ENCODE measurements at places on chromosomes 4 and X. TPM values are rescaled to one million over a fixed set of nuclear protein-coding genes. Genes with fewer than 3 reads are reported as not detected.

DNA sequence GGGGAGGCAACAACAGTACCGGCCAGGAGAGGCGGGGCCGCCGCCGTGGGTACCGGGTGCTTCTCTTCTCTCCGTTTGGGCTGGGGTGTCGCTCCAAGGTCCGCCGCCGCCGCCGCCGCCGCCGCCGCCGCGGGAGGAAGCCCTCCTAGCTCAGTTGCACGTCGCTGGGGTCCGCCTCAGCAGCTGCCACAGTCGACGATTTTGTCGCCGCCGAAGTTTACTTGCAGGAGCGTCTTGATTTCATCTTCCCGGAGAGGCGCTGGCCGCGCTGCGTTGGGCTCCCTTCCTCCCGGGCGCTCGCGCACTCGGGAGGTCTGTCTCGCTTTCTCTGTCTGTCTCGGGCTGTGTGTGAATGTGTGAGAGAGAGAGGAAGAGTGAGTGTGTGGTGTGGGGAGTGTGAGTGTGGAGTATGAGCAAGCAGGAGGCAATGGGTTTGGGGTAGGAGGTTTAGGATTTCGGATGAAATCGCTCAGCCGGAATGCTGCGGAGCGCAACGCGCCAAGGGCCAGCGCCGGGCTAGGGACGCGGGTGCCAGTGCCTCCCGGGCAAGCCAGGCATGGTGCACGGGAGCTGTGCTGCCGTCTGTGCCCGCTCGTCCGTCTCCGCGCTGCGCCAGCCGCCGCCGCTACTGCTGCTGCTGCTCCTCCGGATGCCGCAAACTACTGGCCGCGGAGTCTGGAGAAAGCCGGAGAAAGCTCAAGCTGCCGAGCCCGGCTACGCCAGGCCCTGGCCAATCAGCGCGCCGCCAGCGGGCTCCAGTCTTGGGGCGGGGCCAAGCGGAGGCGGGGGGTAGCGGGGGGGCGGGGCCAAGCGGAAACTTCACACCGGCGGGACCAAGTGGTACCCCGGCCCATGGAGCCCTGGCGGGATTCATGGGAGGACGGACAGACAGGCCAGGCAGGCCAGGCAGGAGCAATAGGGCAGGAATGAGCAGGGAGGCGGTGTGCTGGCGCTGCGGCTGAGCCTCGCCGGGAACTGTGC, at the start of gene PCDH19:
Gene PCDH19 (minus strand): TSS at position 664 of the 981 bp plus-strand sequence. CDS start 1,676 bp downstream, outside the sequence.
- H3K4me1 ChIP-seq: peaks cover 22% of the 10 kb centered on the region
- H3K27ac ChIP-seq: no peak within 1 kb of the TSS
- no peaks in the 10 kb centered on the region for H3K36me3 ChIP-seq
- DNase-seq: peak; percentile 33
- no peaks in the 10 kb centered on the region for H3K27me3 ChIP-seq

- no peaks in the 10 kb centered on the region for H3K4me1 ChIP-seq
- DNase-seq: no peak
Observed at GRCh38 chr4:115128037-115128436, 14.6 kb upstream of the NDST4 start.

GRCh38 chr4:185344743-185345538, 50.8 kb downstream of the LRP2BP start:
- no peaks in the 10 kb centered on the region for H3K36me3 ChIP-seq
- H3K27ac ChIP-seq: no peak overlapping the region
- DNase-seq: no peak
- no peak overlapping the region for H3K4me3 ChIP-seq

DNA sequence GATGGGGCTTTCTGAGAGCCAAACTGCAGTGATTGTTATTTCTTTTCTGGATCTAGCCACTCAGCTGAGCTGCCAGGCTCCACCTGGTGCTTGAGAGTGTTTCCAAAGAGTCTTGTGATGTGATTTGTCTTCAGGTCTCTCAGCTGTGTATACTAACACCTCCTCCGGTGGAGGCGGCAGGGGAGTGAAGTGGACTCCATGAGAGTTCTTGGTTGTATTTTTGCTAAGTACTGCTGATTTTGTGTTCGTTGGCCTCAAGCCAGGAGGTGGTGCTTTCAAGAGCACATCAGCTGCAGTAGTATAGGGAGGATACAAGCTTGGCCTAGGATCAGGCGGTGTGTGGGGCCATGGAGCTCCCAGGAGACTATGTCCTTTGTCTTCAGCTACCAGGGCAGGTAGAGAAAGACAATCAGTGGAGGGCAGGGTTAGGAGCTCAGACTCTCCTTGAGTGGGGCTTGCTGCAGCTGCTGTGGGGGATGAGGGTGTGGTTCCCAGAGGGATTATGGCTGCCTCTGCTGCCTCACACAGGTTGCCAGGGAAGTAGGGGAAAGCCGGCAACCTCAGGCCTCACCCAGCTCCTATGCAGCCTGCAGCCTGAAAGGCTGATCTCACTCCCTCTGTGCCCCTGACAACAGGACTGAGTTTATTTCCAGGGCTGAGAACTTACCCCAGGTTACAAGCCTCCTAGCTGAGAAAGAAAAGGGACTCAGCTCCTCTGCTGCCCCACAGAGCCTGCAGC, 62.4 kb downstream of the NPFFR2 start:
- H3K27ac ChIP-seq: no peak overlapping the region
- H3K4me3 ChIP-seq: no peak overlapping the region
- H3K36me3 ChIP-seq: no peaks in the 10 kb centered on the region
- no peaks in the 10 kb centered on the region for H3K4me1 ChIP-seq
- peak; percentile 10 for DNase-seq

GRCh38 chr4:150782311-150782710, 200.4 kb downstream of the MAB21L2 start:
- no peak overlapping the region for H3K4me3 ChIP-seq
- H3K27me3 ChIP-seq: no peaks in the 10 kb centered on the region
- DNase-seq: no peak
- no peak overlapping the region for H3K27ac ChIP-seq
- H3K4me1 ChIP-seq: peaks cover 19% of the 10 kb centered on the region
- H3K36me3 ChIP-seq: no peaks in the 10 kb centered on the region

GRCh38 chr4:81577392-81577791, 105.7 kb upstream of the RASGEF1B start:
- H3K4me1 ChIP-seq: no peaks in the 10 kb centered on the region
- H3K4me3 ChIP-seq: no peak overlapping the region
- no peaks in the 10 kb centered on the region for H3K36me3 ChIP-seq

- DNase-seq: no peak
- H3K36me3 ChIP-seq: no peaks in the 10 kb centered on the region
- H3K27me3 ChIP-seq: no peaks in the 10 kb centered on the region
Observed at GRCh38 chrX:84144991-84145390, 43.0 kb downstream of the RPS6KA6 start.

DNA sequence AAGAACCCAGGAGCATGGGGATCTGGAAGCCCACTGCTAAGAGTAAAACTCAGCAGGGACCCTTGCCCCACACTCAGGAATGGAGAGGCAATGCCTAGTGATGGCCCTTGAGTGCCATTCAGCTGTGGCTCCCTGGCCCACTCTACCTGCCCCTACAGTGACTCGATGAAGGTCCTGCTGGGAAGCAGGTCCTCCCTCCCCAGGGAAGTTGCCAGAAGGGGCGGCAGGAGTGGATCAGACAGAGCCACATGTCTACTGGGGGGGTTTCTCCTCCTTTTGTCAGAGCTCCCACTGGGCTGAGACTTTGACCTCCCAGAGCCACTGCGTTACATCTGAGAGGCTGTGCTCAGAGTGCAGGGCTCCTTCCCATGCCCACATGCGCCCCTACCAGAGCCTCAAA, 1.2 kb downstream of the SLC10A3 start:
- DNase-seq: no peak
- no peaks in the 10 kb centered on the region for H3K36me3 ChIP-seq
- H3K4me3 ChIP-seq: no peak overlapping the region
- no peak overlapping the region for H3K27ac ChIP-seq

Gene RCHY1
- total RNA-seq: 20.0 TPM

Gene MAGEE1
- 5.9 TPM for total RNA-seq
